Natural killer cell treated with Interleukin-12 subunit alpha and Interleukin-12 subunit beta and Interleukin-15 and Interleukin-18, amount 100 ng/mL, for 72 hours (primary cell): ENCODE measurements at places on chromosomes 7 and 10. TPM values are rescaled to one million over a fixed set of nuclear protein-coding genes. Genes with fewer than 3 reads are reported as not detected.

Gene LRIT2
- total RNA-seq = not detected

Gene SUFU
- total RNA-seq = 10.9 TPM

Gene ANKRD1
- total RNA-seq = not detected

Gene PTPRN2
- total RNA-seq = 0.74 TPM

Gene CHAT
- total RNA-seq = not detected

Gene PLAU
- total RNA-seq = not detected

Gene SFTPA1
- total RNA-seq = not detected

Gene CTAGE6
- 2.8 TPM for total RNA-seq

Gene RBP3
- total RNA-seq = not detected

Gene TRPV6
- total RNA-seq = not detected

Gene LFNG
- 89.8 TPM for total RNA-seq

Gene VAX1
- total RNA-seq = not detected
